ENCODE measurements at places on chromosomes 5 and 9. TPM values are rescaled to one million over a fixed set of nuclear protein-coding genes. Genes with fewer than 3 reads are reported as not detected.

The SPINK5 gene
- total RNA-seq: not detected

The BTNL8 gene
- not detected for total RNA-seq

The PTCD2 gene
- total RNA-seq: 5.9 TPM

The GARIN3 gene
- total RNA-seq: not detected

The SLC34A3 gene
- not detected for total RNA-seq

The C9orf153 gene
- 0.21 TPM for total RNA-seq

The ALDH1A1 gene
- 0.82 TPM for total RNA-seq

The CCNB1 gene
- 2.3 TPM for total RNA-seq

The TLX3 gene
- total RNA-seq: not detected

The PCDHB14 gene
- total RNA-seq: not detected

The ADGRD2 gene
- total RNA-seq: not detected

The CMYA5 gene
- 0.23 TPM for total RNA-seq

The ENTREP1 gene
- total RNA-seq: not detected

The TXNDC8 gene
- total RNA-seq: not detected

The SLC1A3 gene
- total RNA-seq: not detected

The HRCT1 gene
- total RNA-seq: not detected

The PROB1 gene
- total RNA-seq: 0.57 TPM

The PCDHA3 gene
- not detected for total RNA-seq

The FBXL7 gene
- total RNA-seq: not detected

The ACOT12 gene
- total RNA-seq: not detected

Data from T-helper 17 cell (primary cell).